Activated CD4-positive, alpha-beta T cell treated with anti-CD3 and anti-CD28 coated beads, Interleukin-2, amount 50 U/mL, for 48 hours (primary cell): ENCODE measurements at places on chromosomes 2 and 18.

DNA sequence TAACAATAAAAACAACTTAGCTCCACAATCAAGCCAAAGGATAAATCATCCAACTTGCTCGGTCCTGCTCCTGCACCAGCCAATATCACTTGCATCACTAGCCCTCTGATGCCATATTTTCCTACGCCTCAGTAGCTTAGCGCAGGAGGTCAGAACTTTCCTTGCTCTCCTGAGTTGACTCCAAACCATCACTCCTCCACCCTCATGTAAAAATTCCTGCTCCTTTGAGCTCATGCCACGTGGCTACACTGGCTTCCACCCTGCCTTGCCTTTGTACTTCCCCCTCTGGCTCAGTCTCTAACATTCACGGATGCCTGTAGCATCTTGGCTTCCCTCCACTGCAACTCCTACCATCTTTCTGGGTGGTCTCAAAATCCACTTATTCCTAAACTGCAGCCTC lies 25.2 kb downstream of the AAK1 start:
- DNase-seq: no peak

- DNase-seq: no peak
Observed at GRCh38 chr2:202171241-202171825, 67.1 kb downstream of the SUMO1 start.

DNA sequence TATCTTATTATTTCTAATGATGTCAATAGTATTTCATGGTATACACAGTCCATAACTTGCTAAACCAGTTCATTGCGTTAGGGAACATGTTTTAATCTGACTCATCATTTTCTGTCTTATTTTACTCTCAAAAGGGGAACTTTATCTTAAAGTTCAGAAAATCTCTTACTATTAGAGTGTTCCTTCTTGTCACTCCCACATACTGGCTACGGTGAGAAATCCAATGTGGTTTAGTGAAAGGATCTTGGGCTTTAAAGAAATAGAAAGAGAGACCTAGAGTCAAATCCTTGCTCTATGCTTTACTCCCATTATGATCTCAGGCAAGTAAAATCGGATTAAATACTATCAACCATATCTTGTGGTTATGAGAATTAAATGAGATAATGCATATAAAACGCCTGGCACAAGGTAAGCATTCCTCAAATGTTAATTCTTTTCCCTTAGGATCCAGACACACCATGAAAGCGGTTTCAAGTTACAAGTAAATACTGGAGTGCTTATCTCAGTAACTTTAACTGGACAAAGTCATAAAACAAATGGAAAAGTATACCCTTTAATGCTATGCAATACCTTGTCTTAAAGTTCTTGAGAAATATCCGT lies 576.0 kb downstream of the ARHGAP15 start:
- no peak for DNase-seq

- no peak for DNase-seq
Observed at GRCh38 chr2:24015562-24016375, 5.9 kb downstream of the MFSD2B start.

DNA sequence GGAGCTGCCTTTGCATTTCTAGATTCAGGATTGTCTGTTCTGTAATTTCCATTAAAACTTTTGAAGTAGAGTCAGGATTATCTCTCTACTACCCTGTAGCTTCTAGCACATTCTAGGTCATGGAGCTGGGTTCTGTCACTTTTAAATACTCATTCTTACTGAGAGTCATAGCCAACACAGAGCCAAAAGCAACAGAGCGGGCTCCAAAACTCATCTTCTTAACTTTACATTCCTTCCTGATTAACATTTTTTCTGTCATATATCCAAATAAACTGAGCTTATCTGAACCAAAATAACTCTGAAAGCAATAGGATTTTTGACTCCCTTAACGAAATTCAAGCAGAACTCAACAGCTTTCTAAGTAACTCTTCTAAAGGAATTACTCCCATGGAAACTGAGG lies 12.9 kb downstream of the PREPL start:
- no peak for DNase-seq

- DNase-seq: no peak
Observed at GRCh38 chr2:49261781-49262180, 107.5 kb upstream of the FSHR start.

- DNase-seq: no peak
Observed at GRCh38 chr2:44947028-44947375, 5.5 kb downstream of the SIX3 start.

DNA sequence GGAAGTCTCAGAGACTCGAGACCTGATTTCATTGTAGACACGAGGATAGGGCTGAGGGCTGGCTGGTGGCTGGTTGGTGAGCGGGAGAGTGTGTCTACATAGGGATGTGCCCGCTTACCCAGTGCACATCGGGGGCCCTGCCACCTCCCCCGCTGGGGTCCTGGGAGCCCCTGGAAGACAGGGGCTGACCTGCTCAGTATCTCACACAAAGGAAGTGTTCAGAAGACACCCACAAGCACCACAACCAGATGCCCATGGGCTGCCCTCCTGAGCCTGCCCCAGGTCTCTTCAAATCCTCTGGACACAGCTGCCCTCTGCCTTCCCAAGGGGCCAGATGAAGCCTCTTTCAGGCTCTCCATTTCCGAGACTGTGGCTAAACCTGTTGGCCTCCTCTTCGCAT lies 43.1 kb downstream of the MYCN start:
- DNase-seq: no peak

- no peak for DNase-seq
Observed at GRCh38 chr18:37481072-37481471, 84.5 kb downstream of the CELF4 start.

- no peak for DNase-seq
Observed at GRCh38 chr2:119549241-119549640, 5.0 kb downstream of the CFAP221 start.

GRCh38 chr2:217714287-217714751 lies 288.5 kb downstream of the TNS1 start:
- DNase-seq: no peak

DNA sequence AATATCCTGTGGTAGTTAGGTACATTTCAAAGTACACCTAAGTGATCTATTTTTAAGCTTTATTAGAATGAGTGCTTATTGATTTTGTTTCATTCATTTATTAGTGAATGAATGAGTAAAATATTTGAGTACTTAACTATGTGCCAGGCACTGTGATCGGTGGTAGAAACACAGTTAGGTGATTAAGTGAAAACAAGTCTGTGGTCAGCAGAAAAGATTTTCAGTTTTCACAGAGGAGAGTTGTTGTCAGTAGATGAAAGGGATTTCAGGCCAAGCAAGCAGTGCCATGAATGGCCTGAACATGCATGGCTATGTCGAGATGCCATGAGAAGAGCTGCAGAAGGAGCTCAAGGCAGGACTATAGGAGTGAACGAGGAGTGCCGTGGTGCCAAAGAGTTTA lies 85.9 kb downstream of the SPTBN1 start:
- no peak for DNase-seq

DNA sequence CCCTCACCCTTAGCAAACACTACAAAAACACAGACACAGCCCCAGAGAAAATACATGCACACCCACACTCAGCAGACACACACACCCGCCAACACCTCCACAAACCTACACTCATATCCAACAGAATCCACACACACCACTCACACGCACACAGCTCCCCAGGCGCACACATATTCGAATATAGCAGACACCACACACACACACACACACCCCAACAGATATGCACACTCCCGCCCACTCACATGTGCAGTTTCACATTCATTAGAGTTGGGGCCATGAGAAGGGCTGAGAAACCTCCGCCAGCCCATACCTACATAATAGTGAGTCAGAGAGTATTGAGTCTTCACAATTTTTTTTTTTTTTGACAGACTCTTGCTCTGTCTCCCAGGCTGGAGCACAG lies 29.4 kb upstream of the NOTO start:
- DNase-seq: peak; percentile 58

DNA sequence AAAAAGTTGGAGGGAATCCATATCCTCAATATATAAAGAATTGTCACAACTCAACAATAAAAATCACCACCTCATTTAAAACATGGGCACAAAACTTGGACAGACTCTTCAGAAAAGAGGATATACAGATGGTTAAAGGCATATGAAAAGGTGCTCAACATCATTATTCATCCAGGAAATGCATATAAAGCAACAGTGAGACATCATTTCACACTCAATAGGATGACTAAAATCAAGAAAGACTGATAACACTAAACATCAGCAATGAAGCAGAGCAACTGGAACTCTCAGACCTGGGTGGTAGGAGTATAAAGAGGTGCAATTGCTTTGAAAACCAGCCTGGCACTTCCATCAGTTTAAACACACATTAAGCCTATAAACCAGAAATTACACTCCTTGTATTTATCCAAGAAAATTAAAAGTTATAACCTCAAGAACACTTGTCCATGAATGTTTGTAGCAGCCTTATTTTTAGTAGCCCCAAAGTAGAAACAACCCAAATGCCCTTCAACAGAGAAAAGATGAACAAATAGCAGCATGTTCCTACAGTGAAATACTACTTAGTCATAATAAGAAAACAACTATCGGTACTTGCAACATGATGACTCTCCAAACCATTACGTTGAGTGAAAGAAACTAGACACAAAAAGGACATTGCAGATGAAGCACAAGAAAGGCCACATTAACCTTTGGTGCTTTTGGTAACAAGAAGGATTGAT lies 79.1 kb upstream of the TANC1 start:
- DNase-seq: no peak

- DNase-seq: no peak
Observed at GRCh38 chr2:119114266-119114665, 44.3 kb downstream of the C1QL2 start.

GRCh38 chr18:39942702-39943101 lies 2012.3 kb upstream of the PIK3C3 start:
- no peak for DNase-seq

DNA sequence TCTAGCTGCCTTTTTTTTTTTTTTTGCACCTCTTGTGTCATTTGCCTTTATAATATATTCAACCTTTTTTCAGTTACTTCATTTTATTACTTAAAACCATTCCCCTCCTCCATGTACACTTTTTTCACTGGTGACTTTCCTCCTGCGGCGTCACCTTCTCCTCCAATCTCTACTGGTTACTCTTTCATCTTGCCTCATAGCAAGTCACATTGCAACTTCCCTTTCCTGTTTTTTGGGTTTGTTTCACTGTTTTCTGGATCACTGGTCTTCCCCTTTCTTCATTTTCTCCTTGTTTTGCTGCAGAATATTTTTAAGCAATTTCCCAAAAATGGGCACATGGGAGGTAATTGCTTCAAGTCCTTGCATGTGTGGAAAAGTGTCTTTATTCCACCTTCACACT lies 37.7 kb upstream of the GPR155 start:
- DNase-seq: no peak

GRCh38 chr2:193885419-193885818 lies 1690.7 kb upstream of the TMEFF2 start:
- DNase-seq: no peak

GRCh38 chr2:216695401-216695821 lies at the start of gene IGFBP5:
TSS of gene IGFBP5 (minus strand) at chr2:216695549. CDS start at chr2:216694775, 774 bp downstream.
- DNase-seq: no peak

DNA sequence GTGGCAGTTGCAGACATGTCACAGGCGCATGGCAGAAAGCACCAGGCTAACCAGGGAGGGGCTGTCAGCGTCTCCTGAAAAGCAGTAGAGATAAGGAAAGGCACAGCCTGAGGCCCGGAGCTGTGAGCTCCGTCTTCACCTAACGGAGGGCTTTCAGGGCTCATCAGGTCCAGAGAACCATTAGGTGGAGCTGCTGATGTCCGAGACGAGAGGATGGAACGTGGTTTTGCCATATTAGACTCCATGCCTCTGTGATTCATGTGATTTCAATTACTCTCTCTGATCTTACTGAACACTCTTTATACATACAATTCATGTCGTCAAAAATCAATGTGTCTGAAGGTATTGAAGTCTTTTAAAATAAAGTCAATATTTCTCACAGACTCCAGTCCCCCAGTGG lies 120.3 kb upstream of the RAB6C start:
- DNase-seq: no peak

- DNase-seq: peak; percentile 25
Observed at GRCh38 chr2:181305301-181306123, 151.7 kb upstream of the ITGA4 start.

DNA sequence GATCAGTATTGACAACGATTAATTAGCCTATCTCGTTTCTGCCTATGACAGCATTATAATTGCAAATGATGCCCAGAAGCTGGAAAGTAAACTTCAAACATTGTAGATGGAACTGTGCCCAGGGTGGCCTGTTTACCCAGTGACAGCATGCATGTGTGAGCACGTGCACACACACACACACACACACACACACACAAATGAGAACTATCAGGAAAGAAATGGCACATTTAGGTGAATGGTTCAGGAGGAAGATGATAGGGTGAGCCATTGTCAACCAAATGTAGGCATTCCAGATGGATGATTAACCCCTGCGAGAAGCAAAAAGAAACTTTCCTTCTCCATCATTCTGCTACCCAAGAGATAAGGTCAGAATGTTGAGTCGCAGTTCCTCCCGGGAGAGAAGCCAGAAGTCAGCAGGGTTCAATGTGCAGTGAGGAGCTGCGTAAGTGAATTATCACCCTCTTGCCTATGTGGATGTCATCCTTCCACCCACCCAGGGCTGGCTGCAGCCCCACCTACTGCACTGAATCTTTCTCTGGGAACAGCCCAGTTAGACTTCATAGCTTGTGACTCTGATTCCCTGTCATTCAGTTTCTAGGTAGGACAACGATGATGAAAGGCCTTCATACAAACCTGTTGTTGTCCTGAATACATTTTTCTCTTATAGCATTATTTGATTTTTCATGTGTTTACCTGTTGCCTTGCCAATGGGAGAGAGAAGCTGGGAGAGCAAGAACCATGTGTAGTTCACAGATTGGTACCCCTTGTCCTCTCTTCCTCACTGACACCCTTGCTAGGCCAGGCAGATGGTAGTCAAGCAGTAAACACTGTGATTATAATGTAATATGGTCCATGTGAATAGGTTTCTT lies 3.5 kb upstream of the APOB start:
- no peak for DNase-seq

DNA sequence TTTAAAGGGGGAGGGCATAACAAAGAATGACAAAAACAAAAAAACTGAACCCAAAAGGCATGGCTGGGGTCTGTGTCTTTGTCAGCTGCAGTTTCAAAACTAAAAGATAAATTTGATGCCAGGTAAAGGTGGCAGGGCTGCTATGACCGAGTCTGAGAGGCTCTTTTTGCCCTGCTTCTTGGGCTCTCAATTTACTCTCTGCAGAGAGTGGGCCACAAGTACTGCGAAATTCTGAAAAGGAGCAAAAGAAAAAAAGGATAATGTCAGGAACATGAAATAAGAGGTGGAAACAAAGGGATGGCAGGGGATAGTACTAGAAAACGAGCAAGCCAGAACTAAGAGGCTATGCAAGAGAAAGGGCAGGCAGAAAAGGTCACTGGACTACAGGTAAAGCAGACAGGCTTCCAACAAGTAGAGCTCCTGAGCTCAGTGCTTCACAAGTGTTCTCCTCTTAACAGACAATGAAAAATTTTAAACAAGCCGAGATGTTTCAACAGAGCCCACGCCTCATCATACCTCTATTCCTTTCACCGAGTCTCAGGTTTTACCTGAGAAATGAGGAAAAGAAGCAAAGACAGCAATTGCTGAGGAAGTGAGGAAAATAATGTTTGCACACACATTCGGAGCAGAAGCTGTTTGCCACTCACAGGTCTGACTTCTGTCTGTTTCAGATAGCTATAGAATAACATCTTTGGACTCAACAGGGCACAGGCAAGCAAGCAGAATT lies 7.3 kb downstream of the IRS1 start:
- no peak for DNase-seq

- no peak for DNase-seq
Observed at GRCh38 chr2:42886921-42887320, 94.5 kb upstream of the HAAO start.

- no peak for DNase-seq
Observed at GRCh38 chr2:142306131-142306530, 175.3 kb upstream of the LRP1B start.
